Stimulated activated memory B cell treated with anti-CD40 and anti-IgM and Interleukin-4, amounts not matched to agents 10 μg/mL and 1 μg/mL and 100 μg/mL, for 72 hours (primary cell): ENCODE measurements at places on chromosomes 4 and X.

GRCh38 chr4:158754385-158755180, 14.2 kb upstream of the FNIP2 start:
- ATAC-seq: no peak

GRCh38 chr4:84378983-84379382, 120.1 kb downstream of the NKX6-1 start:
- no peak for ATAC-seq

DNA sequence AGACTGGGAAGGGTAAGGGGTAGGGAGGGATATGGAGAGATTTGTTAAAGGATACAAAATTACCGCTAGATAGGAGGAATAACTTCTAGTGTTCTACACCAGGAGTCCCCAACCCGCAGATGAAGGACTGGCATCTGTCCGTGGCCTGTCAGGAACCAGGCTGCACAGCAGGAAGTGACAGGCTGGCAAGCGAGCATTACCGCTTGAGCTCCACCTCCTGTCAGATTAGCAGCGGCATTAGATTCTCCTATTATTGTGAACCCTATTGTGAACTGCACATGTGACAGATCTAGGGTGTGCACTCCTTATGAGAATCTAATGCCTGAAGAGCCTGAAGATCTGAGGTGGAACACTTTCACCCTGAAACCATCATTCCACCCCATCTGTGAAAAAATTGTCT, 27.9 kb upstream of the BBS7 start:
- peak; percentile 67 for ATAC-seq

GRCh38 chrX:100973411-100973810, 3.9 kb downstream of the ARL13A start:
- no peak for ATAC-seq

DNA sequence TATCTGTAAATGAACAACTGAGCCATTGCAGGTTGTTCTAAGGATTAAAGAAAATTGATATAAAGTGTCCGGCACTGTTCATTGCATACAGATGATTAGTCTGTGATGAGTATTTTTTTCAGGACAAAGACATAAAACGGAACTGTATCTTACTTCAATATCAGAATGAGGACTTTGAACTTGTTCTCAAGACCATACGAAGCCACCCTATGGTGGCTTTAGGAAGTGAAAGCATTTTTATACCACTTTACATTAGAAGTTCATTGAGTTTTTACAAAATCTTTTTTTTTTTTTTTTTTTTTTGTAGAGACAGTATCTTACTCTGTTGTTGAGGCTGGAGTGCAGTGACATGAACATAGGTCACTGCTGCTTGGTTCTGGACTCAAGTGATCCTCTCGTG, 45.2 kb upstream of the TRIM2 start:
- ATAC-seq: no peak

DNA sequence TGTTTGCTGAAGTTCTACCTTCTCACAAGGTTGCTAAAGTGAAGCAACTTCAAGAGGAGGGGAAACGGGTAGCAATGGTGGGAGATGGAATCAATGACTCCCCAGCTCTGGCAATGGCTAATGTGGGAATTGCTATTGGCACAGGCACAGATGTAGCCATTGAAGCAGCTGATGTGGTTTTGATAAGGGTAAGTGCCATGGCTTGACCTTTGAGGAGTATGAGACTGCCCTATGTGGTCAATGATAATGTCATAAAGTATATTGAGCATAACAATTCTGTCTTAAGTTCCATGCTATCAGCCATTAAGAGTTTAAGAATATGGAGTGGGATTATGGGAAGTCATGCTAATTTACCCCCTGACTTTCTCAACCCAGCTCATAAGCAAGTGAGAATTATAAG, 61.4 kb upstream of the PGK1 start:
- no peak for ATAC-seq

DNA sequence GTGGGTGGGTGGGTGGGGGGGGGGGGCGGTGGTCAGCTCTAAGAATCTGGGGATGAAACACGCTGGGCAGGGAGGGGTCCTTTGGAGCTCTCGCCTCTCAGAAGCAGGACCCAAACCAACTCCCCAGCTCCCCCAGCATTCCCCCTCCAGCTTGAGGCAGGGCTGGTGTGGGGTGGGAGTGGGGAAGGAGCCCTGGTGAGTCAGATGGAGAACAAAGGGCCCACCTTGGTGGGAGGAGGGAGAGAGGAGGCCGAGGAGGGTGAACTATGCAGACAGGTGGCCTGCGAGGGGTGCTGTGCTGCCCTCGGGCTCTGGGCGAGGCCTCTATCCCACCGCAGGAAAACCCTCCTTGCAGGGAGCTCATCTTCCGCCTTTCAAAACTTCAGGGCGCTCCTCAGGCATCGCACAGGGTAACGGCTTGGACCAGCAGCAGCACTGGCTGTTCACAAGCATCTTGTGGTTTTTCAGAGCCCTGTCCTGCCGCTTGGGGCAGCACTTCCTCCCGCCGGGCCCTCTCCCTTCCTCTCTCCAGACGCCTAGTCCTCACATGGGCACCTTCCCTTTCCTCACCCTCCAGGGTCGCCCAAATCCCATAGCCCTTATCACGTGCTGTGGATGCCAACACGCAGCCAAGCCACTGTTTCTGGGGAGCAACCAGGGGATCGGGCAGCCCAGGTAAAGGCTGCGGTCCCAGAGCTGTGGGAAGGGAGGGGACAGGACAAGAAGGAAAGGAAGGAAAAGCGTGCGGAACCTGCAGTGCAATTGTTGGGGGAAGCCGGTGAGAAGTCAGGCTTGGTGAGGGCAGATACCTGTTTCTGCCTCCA, 34.0 kb upstream of the GRPEL1 start:
- ATAC-seq: peak; percentile 69

- ATAC-seq: peak; percentile 47
These were observed 128.3 kb downstream of the TSPAN5 start for GRCh38 chr4:98529970-98530569.

- ATAC-seq: no peak
These were observed 92.5 kb downstream of the LHFPL1 start for GRCh38 chrX:112587194-112587593.

GRCh38 chrX:13938829-13939530, 90.7 kb downstream of the GEMIN8 start:
- ATAC-seq: no peak

DNA sequence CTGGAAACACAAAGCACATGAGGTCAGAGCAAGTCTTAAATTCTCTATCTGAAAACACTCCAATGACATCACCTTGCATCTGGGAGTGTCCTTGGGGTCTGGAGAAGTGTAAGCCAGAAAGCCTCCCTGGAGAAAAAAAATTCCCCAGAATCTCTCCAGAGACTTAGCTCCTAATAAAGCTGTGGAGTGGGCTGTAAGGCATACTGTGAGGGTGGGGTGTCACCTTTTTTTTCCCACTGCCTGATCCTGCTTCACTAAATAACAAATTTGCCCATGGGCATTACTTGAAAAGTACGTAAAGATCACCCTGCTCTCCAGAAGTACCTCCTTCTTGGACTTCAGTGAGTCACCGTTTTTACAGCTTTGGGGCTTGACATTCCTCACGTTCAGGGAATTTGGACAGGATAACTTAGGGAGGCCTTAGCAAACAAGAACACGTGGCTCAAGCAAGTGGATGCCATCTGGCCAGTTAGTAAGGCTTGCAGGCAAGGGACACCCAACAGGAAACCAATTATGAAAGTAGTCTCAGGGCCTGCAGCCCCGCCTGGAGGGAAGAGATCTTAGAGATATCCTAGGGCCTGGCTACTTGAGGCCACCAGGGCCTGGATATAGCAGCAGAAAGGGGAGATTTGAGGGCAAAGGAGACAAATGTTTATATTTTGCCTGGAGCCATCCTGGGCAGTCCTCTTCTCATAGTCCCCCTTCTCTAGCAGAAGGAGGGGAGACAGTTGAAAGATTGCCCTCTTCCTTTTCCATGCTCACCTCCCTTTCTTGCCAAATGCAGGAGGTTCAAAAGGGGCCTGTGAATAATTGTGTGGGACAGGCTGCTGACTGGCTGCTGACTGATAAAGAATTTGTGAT, 60.1 kb upstream of the PLAC1 start:
- no peak for ATAC-seq

DNA sequence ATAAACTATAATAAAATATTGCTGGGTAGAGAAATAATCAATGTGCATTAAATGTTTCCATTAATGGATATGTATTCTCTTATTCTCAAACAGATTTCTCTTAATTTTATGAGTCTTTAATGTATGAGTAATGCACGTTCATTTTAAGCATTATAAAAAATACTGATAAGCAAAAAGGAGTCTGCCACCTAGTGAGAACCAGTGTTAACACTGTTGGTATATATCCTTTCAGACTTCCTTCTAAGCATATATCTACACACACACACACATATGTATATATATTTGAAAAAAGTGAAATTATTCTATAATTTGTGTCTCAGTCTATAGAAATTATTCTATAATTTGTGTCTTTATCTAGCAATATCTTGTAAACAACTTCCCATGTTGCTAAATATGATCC, 49.9 kb upstream of the MTMR1 start:
- no peak for ATAC-seq

DNA sequence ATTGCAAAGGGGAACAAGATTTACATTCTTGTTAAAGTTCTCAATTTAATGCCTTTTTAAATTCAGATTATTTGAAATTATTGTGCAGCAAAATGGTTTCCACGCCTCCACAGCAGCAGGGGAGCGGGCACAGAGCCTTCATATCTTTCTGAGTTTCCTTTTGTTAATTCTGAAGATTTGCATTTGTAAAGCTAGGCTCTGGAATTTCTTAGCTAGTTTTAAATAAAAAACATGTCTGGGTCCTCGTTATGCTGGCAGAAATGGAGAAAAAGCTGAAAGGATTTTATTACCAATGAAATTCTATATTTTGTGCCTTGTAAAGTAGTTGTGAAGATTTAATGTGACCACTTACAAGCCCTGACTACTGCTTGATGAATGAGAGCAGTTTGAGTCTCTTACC, 40.8 kb upstream of the MAGED1 start:
- ATAC-seq: no peak

DNA sequence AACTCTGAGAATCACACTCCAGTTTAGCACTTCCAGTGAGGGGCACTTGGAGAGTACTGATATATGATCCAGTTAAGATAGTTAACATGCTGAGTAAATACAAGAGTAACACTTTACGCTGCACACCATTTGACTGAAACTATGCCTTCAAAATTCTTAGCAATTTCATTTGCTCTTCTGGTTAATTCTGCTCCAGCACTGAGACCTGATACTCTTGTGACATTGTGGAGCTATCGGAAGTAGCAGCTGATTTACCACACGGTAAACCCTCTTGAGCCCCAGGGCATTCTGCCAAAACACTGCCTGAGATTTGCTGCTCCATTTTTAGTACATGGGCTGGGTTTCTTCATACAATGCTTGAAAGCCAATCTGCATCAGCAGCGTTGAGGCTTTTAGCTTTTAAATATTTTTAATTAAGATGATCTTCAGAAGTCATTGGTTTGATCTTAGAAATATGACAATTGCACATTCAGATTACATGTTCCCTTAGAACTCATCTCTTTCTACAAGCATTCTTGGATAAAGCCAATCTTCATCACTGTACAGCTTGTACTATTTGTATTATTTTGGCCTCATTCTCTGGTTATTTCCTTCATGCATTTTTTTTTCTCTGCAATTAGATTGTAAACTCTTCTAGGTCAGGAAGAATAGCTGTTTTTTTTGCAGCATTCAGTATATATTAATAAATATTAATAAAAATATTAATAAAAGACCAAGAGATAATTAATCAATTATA, 67.8 kb upstream of the ETNPPL start:
- no peak for ATAC-seq

GRCh38 chr4:186643501-186644310, 80.0 kb downstream of the FAT1 start:
- no peak for ATAC-seq

GRCh38 chrX:141133272-141133671, 43.7 kb downstream of the LDOC1 start:
- ATAC-seq: no peak

DNA sequence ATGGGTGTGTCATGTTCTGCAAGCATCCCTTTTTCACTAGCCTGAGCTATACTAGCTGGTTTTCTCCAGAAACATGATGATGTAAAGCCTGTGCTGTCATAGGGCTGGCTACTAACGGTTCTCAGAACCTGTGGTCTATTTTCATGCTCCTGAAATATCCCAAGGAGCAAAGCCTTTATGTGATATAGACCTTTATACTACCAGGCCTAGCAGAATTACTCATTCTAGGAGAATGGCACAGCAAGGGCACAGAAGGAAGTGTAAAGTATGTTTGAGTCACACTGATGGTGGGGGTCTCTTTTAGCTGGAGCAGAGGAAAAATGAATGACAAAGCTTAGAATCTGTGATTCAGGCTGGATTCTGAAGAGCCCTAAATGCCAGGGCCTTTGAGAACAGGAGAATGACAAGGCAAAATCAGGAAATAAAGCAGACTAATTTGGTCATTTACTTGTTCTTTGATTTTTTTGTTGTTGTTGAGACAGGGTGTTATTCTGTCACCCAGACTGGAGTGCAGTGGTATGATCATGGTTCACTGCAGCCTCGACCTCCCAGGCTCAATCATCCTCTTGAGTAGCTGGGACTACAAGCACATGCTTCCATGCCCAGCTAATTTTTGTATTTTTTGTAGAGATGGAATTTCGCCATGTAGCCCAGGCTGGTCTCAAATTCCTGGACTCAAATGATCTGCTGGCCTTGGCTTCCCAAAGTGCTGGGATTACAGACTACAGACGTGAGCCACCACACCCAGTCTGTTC, 11.8 kb downstream of the TCEAL1 start:
- no peak for ATAC-seq

- ATAC-seq: no peak
These were observed 10.5 kb downstream of the CD99L2 start for GRCh38 chrX:150887906-150888465.

DNA sequence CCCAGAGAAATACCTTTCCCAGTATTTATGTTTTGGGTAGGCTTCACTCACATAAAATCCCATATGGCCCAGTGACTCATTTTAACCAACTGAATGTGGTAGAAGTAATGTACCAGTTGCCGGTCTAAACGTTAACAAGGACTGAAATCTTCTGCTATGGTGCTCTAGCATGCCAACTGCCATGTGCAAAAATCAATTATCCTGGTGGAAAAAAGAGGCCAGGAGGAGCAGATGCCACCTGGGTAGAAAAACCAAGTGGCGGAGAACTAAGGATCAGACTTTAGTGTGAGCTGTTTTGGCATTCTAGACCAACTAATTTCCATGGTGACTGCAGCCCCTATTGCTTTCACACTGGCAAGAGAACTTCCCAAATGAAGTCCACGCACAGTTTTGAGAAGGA, 1660.7 kb upstream of the ADGRL3 start:
- ATAC-seq: no peak

DNA sequence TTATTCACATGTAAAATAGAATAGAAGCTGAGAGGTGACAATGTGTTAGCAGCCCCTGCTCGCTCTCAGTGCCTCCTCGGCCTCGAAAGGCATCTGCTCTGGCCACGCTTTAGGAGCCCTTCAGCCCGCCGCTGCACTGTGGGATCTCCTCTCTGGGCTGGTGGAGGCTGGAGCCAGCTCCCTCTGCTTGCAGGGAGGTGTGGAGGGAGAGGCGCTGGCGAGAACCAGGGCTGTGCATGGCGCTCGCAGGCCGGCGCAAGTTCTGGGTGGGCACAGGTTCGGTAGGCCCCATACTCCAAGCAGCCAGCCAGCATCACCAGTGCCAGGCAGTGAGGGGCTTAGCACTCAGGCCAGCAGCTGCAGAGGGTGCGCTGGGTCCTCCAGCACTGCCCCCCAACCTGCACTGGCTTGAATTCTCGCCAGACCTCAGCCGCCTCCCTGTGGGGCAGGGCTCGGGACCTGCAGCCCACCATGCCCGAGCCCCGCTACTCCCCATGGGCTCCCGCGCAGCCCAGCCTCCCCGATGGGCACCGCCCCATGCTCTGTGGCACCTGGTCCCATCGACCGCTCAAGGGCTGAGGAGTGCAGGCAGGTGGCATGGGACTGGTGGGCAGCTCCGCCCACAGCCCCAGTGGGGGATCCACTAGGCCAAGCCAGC, 1346.7 kb upstream of the IGFBP7 start:
- ATAC-seq: peak; percentile 50

GRCh38 chrX:2484256-2484655, 16.5 kb downstream of the DHRSX start:
- no peak for ATAC-seq
